ENCODE measurements at places on chromosomes 7 and 10.

- no peak for DNase-seq
Measured at GRCh38 chr10:29479981-29480954, 154.5 kb downstream of the SVIL start.

DNA sequence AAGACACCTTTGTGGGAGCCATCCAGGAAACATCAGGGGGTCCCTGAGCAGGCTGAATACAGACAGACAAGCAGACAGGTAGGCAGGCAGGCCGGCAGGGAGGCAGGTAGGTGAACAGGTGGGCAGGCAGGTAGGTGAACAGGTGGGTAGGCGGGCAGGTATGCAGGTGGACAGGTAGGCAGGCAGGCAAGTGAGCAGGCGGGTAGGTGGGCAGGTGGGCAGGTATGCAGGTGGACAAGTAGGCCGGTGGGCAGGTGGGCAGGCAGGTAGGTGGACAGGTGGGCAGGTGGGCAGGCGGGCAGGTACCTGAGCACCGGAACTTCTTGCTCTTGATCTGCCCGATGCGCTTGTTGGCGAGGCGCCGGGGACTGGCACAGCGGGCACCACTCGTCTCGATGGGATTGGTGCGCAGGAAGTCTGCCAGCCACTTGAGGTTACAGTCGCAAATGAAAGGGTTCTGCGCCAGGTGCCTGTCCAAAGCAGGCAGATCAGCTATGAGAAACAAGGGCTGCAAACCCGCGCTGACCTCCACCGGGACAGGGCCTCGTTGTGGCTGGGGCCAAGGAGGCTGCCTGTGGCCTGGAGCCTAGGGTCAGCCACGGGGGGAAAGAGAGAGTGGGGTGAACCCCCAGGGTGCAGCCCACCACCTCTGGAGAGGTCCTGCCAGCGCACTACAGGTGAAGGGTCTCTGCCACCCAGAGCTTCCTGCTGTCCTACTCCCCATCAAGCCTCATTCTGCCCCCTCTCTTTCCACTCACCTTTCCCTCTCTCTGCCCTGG is 136.9 kb downstream of the SLIT1 start:
- DNase-seq: no peak

DNA sequence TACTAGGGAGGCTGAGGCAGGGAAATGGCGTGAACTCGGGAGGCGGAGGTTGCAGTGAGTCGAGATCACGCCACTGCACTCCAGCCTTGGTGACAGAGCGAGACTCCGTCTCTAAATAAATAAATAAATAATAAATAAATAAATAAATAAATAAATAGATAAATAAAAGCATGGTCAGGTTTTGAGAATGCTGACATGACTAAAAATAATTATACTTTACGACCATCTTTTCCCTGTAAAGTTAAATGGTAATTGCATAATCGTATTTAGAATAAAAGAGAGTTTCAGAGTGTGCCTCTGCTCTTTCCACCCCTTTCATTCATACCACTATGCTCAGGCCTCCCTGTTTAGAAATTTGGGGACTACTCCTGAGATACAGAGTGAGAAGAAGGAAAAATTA is 326.5 kb downstream of the CNTNAP2 start:
- no peak for DNase-seq

DNA sequence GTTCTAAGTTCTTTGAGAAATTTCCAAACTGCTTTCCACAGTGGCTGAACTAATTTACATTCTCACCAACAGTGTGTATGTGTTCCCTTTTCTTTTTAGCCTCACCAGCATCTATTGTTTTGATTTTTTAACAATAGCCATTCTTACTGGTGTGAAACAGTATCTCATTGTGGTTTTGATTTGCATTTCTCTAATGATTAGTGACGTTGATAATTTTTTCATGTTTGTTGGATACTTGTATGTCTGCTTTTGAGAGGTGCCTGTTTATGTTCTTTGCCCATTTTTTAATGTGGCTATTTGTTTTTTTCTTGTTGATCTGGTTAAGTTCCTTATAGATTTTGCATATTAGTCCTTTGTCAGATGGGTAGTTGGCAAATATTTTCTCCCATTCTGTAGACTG is 191.4 kb downstream of the AGMO start:
- no peak for DNase-seq

- no peak for DNase-seq
Measured at GRCh38 chr10:43172645-43173044, 34.4 kb downstream of the CSGALNACT2 start.

DNA sequence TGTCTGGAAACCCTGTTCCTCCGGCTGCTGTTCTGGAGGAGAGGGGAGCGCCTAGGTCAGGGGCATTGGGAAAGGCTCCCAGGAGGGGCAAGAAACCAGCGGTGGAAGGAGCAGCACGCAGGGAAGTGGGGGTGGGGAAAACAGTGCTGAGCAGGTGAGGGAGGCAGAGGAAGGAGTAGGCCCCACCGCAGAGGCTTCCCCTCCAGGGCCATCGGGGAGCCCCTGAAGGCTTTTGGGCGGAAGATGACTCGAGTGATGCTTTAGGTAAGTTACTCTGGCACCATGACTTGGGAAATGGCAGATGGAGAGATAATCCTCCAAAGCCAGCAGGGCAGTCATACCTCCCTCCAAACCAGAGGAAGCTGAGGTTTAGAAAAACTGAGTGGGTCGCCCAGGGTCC is 106.5 kb upstream of the ANLN start:
- no peak for DNase-seq

DNA sequence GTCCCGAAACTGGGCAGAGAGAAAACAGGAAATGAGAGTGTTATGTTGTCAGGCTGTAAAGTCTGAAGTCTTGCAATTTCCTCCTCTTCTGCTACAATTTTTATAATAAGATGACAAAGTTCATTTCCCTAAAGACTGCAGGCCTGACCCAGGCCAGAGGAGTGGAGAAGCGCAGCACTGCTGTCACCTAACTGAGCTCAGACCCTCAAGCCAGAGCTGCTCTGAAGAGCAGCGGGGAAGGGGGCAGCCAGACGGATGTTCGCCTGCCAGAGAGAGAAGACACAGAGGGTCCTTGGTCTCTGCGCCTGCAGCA is 12.6 kb upstream of the AOAH start:
- no peak for DNase-seq

- no peak for DNase-seq
Measured at GRCh38 chr7:130383187-130383980, 3.1 kb downstream of the CPA1 start.

DNA sequence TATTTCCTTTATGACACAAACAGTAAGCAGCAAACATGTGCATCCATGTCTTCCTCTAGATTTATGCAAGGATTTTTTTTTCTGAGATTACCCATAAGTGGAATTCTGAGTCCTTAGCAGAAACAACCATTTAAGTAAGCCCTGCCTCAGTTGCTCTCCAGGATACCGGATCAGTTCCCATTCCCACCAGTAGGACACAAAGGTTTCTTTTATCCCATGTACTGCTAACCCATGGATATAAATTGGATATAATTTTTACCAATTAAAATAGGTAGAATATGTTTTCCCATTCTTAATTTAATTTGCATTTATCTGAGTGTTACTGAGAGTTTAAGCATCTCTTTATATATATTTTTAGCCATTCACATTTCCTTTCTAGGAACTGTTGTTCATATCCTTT is 280.9 kb downstream of the FGFR2 start:
- DNase-seq: no peak

GRCh38 chr10:114723991-114724715 is 66.1 kb upstream of the ABLIM1 start:
- no peak for DNase-seq

GRCh38 chr10:103556383-103557007 is 63.0 kb downstream of the NEURL1 start:
- DNase-seq: no peak

GRCh38 chr10:2301227-2301626 is 563.9 kb upstream of the ADARB2 start:
- DNase-seq: no peak

DNA sequence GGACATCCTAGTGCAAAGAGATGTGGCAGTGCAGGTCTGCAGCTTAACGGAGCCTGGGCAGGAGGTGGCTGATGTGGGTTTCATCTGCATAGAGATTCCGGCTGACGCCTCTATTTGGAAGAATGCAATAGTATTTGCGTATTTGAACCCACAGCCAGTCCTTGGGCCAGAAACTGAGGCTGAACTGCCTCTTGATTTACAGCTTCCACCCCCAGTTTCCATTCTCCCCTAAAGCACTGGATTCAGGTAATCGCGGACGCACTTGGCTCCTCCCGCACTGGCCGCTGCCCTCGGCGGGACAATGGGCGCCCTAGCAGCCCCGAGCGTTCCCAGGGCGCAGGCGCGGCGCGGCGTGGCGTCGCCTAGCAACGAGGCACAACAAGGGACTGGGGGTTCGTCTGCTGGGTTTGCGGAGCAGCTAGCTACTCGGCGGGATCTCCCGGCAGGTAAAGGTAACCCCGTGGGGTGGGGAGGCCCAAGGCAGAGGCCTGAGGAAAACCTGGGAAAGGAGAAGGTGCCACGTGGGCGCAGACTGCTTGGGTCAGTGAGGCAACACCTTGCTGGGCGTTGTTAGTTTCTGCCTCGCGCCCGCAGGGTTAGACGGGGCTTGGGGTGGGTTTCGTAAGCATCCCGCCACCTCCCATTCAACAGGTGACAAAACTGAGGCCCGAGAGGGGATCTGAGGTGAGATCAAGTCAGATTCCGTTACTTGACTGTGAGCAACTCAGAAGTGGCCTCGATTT is at the start of gene ARMC3:
ARMC3 (plus strand) TSS at position 393 of the 743 bp plus-strand sequence. CDS start 3,944 bp downstream, outside the sequence.
- DNase-seq: peak; percentile 66

DNA sequence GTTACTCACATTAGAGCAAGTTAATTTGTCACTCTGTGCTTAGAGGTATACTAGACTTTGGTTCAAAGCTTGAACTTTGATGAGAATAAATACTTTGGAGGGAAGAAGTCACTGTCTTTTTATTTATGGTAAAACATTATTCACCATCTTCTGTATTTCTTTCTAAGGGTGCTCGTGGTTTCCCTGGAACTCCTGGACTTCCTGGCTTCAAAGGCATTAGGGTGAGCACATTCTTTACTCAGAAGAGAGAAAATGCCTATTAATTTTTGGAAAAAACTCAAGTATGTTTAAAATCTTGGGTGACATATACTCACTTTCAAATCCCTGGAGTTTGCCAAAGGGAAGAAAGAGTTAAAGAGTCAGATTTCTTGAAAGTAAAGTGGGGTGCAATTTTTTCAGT is 10.8 kb downstream of the COL1A2 start:
- DNase-seq: no peak

- DNase-seq: no peak
Measured at GRCh38 chr10:19788075-19788686, 28.1 kb upstream of the PLXDC2 start.

DNA sequence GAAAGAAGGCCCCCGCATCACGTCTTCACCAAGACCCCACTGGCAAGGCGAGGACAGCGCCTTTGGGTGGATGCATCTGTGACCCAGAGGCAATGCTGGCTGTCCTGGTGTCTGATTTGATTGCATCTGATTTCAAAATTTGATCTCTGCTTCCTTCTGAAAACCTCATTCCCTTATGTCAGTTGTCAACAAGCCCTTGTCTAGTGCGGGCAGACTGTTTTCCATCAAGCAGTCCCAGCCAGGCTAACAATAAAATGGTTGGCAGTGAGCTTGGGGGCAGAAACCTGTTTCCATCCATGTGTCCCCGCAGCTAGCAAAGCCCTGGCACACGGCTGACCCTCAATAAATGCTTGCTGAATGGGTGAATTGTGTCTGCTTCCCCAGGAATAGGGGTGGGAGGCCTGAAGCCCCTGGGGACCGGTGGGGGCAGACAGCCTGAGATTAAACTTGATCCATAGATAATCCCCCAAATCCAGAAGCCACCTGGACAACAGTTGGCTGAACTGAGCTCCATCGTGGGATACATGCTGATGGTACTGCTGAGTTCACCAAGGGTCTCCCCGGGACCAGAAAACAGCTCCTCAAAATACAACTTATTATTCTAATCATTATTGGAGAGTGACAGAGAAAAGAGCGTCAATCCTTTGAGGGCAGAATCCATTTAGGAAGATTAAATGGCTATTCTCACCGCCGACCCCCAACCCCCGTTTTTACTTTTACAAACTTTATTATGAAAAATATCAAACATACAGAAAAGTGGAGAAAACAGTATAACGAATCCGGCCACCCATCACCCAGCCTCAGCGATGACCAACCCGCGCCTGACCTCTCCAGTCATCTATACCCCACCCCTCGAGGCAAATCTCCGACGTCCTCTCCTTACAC is 912 bp upstream of the DUSP5 start:
- DNase-seq: no peak

DNA sequence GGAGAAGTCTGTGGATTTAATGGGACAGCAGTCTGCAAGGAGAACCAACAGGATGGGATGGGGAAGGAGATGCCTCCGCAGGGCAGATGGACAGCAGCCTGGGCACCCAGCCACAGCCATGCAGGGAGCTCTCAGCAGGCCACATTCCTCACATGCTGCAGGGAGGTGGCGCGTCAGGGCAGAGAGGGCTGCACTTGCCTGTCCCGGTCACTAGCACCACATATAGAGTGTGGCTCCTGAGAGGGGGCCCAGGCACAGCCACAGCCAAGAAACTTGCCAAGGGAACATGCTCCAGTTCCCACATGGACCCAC is 86.8 kb upstream of the ZMIZ1 start:
- DNase-seq: no peak

DNA sequence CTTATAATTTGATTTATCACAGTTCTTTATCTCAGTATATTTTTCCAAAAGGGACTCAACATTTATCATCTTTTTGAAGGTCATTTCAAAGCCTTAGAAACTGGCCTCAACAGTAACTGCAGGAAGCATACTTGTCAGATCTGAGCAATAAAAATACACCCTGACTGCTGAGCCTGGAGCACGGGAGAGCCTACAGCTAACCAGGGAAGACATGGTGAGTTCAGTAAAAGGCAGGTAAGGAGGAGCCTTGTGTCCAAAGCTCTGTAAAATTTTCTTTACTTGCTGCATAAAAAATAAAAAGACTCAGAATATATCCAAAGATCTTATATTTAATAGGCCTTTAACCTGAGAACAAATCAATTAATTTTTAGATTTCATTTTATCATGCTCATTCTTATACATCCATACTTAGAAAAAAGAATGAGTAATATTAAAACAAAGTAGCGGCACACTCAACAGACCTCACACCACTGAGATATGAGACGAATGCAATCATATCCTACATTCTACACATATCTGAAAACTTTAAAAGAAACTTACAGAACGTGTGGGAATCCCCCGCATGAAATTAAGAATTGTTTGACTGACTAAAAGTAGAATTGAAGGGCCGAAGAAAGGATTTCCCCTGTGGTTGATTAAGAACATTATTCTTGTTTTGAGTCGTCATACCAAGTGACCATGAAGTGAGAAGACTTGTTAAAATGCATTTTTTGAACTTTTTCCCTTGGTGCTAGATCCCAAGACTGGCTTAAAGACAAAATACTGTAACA is 296.4 kb upstream of the MKLN1 start:
- no peak for DNase-seq

- DNase-seq: no peak
Measured at GRCh38 chr10:7185367-7185690, 225.5 kb downstream of the SFMBT2 start.

GRCh38 chr7:135950972-135951371 is 26.2 kb downstream of the MTPN start:
- no peak for DNase-seq
